ENCODE measurements at places on chromosomes 3 and 15.
A peak's percentile ranks its signal among the peaks of the same experiment; 100 is the strongest.

GRCh38 chr3:9203317-9203716 lies 46.1 kb downstream of the SRGAP3 start:
- no peak for DNase-seq

GRCh38 chr3:177726807-177727206 lies 529.5 kb upstream of the TBL1XR1 start:
- DNase-seq, result no peak

- no peak for DNase-seq
These were observed 705.6 kb upstream of the GBE1 start for GRCh38 chr3:82467051-82467450.

GRCh38 chr15:70437882-70438451 lies 325.4 kb downstream of the UACA start:
- DNase-seq, result no peak

GRCh38 chr15:84782346-84782745 lies 34.0 kb downstream of the ZNF592 start:
- DNase-seq, result no peak

DNA sequence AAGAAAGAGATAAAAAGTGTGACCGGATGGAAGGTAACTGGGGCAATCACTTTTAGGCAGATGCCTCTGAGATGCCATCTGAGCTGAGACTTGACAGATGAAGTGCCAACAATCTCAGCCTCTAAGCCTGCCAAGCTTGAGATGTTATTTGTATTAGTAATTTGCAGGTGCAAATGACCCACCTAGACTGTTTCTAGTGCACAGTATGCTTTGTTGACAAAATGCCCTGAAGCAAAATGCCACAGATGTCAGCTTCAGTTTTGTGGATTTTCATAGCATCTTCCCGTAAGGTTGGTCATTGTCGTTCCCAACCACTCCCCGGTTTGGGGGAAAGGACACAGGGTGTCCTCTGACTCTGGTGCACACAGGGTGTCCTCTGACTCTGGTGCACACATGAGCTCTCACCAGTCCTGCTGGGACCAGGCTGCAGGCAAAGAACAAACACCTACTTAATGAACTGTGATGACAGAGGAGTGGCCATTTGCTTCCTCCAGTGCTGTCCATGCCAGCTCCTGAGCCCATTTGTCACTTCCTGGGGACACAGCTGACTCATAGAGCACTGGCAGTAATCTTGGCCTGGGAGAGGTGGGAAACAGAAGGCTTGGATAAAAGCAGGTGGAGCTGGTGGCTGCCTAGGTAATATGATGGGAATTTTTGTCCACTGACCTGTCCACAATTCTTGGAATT lies 16.7 kb upstream of the PPP1R2 start:
- peak; percentile 74 for DNase-seq

GRCh38 chr3:113532698-113533533 lies 561 bp downstream of the SIDT1 start:
- DNase-seq, result peak; percentile 39

DNA sequence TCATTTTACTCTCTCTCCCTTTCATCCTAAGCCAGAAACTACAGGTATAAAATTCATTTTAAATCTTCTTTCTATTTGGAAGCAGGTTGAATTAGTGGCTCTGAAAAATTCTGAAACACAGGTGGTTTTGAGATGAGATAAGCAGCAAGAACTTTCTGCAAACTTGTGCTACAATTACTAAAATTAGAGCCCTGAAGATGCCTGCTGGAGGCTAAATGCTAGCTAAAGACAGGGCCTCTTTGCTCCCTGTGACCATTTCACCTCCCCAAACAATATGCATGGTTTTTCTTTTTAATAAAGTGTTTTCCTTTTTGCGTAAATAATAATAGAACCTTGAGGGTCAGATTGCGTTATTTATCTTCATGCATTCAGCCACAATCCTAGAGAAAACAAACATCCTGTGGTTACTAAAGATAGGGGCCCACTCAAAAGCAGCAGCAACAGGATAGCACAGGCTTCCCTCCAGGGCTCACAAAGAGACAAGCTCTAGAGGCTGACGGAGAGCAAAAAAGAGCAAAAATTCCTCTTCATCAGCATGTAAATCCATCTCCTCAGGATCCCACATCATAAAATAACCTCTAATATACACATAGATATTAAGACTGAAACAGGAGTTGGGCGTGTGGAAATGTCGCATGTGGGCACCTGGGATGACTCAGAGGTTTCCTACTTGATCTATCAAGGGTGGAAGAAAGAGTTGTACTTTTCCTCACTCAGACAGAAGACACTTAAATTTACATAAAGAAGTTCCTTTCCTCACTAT lies 26.5 kb upstream of the CP start:
- peak; percentile 80 for DNase-seq

DNA sequence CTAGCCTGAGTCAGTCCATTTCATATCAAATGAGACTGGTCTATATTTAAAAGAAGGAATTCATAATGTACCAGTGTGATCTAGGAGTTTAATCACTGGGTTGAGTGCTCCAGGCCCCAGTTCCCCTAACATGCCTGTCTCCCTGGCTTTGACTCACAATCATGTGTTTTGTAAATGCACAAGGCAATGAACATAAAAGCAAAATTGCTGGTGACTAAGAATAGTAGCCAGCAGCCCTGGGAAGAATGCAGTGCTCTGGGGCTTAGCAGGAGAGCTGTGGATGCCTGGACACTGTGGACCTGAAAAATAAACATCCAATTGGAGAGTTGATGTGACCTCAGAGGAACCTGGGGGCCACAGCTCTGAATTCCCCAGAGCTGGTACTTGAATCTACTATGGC lies 50.3 kb downstream of the SYNPR start:
- DNase-seq, result no peak

DNA sequence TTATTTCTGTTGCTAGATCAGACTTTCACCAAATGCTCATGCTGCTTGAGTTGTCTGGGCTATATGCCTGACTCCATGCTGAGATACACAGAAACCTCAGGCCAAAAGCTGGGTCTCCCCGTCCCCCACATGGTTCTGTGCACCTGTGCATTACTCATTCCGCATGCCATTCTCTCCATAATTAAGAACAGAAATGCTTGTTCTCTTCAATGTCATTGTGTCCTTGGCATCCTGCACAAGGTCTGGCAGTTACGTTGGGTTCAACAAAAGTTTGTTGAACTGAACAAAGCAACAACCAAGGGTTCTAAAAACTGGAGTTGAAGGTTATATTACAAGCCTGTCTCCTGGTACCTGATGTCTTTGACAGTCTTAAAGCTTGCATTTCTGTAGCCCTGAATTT lies 177.5 kb downstream of the FNDC3B start:
- DNase-seq, result no peak

- DNase-seq, result no peak
These were observed 43.2 kb downstream of the SLC6A20 start for GRCh38 chr3:45753095-45753494.
